Mesenteric fat pad (tissue), 1 donor: ENCODE measurements at places on chromosomes 5 and 9. TPM values are rescaled to one million over a fixed set of nuclear protein-coding genes. Genes with fewer than 3 reads are reported as not detected.

GRCh38 chr5:14148890-14149671, 5.9 kb downstream of the TRIO start:
- DNase-seq: no peak

DNA sequence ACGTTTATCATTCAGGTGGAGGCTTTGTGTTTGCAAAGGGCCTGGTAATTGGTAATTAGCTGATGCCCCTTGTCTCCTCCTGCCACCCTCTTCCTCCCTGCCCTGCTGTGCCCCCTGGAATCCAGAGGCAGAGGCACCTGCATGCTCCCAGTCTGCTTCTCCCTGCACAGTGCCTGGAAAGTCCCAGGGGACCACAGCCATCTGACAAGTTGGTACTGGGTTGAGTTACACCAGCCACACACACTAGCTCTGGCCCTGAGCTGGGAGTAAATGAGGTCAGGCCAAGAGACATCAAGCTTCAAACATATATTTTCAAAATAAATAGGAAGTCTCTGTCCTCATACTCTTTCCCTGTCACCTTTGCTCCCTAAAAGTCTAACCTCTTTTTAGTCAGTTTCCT, 56.3 kb downstream of the INSYN2B start:
- DNase-seq: no peak

DNA sequence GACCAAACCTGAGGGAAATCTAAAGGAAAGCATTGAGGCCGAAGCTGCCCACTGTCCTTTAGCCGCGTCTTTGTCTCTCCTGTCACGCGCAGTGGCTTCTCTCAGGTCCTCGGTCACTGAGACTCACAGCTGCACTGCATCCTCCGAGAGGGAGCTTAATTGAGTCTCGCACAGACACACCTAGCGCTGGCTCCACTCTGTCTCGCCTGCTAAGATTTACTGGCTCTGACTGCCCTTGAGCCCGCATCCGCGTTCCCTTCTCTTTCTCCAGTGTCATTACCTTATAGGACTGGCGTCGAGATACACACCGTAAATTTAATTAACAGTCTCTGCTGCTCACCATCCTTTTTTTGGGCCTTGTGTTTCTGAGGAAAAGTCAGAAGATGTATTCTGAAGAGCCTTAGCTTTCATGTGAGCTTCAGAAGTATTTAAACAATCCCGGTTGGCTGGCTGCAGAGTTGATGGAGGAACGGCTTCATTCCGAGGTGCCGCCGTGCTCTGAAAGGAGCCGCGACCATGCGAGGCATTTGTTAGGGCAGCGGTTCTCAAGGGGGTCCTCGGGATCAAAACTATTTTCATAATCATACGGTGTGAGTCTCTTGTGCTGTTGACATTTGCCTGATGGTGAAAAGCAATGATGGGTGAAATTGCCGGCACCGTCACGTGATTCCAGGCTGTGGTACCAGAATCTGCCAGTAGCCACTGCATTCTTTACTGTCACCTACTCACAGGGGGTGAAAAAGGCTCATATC, 58.3 kb downstream of the GPR107 start:
- no peak for DNase-seq

GRCh38 chr9:23611869-23612268, 214.2 kb downstream of the ELAVL2 start:
- DNase-seq: no peak

GRCh38 chr5:176742246-176743105, 67.9 kb upstream of the UNC5A start:
- DNase-seq: no peak

DNA sequence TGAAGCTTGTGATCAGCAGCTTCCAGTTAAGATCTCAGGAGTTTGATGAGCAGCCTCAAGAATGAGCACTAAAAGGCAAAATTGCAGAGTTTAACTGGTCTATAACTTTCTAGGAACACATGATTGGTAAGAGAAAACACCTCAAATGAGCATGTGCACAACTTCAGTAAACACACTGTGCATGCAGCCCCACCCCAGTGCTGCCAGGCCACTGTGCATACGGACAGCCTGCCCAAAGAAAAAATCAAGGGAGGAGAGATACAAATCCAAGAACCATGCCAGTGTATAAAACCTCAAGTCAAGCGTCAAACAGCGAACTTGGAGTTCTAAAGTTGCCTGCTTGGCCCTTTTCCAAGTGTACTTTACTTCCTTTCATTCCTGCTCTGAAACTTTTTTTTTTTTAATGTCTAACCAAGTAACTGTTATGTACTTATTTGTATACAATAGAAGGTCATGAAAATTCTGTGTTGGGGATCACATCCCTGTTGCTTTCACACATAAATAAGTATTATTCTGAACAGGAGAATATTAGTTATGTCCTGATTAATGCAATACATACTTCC, 125.6 kb upstream of the TSLP start:
- no peak for DNase-seq

- no peak for DNase-seq
Measured at GRCh38 chr5:96194593-96194992, 232.9 kb upstream of the ELL2 start.

DNA sequence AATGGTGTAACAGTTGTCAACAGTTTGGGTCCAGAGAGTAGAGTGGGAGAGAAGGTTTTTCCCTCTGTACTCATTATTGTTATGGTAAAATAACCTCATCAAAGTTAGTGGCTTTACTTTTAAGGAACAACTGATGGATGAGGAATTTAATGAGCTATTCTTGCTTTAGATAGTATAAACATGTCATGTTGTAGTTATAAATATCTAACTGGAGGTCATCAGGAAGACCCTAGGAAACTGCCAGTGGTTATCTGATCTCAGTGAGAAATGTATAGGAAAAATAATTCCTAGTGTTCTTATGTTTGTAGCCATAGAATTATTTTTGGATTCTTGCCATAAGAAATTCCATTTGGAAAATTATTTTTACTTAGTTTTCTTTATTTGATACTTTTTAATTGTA, 4.1 kb downstream of the ERCC6L2 start:
- no peak for DNase-seq

- no peak for DNase-seq
Measured at GRCh38 chr9:11312966-11313365, 700.2 kb upstream of the PTPRD start.

DNA sequence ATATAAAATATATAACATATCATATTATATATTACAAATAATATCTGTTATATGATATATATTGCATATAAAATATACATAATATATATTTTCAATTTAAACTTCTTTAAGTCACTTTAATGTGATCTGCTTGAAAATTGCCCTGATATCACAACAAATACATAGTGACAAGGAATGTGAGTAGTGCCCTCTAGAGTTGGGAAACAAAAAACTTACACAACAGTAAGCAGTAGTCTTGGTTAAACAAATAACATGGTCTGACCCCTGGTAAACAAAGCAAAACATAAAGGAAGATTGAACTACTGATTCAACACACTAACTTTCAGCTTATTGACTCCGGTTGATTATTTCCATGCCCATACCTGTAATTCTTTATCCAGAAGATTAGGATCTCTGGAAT, 188.3 kb upstream of the NMUR2 start:
- no peak for DNase-seq

DNA sequence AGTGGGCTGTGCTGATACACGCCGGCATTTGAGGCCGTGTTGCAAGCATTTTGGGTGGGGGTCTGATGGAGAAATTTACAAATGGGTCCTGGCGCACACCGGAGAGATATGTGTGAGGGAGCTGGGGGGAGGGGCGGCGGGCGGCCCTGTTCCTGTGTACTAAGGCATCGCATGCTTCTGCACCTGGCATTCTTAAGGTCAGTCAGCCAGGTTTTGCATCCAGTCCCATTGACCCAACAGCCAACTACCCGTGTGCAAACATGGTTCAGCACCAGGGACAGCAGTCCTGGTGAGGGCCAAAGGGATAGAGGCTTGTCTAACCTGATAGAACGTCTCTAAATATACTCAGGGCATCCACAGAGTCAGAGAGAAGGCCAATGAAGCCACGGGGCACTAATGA, 839 bp downstream of the GABRG2 start:
- DNase-seq: no peak

- no peak for DNase-seq
Measured at GRCh38 chr9:88536951-88537760, 2.2 kb downstream of the NXNL2 start.

DNA sequence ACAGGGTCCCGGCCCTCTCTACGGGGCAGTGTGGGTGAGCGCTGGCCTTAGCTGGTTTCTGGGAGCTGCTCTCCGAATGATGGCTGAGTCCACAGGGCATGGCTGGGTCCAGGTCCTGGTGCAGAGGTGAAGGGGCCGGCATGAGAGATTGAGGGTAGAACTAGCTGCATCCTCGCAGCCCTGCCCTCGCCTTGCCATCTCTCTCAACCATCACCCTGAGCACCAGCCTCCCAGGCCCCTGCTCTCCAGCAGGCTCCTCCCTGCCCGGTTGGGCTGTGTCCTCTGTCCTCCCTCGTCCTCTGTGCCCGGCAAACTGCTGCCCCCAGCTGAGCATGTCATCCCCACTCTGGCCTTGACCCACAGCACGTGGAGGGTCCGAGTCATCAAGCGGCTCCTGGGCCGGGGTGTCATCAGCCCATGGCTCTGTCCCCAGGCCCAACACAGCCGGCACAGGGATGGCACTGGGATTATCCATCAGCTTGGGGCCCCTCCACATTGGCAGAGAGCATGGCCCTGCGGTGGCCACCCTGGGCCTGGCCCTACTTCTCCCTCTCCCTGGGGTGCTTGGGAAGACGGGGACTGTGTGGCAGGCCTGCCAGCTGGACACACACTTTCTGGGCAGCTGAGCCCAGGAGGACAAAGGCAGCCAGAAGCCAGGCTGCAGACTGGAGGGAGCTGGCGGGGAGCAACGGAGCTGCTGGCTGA, 8.4 kb downstream of the FLT4 start:
- peak; percentile 75 for DNase-seq

DNA sequence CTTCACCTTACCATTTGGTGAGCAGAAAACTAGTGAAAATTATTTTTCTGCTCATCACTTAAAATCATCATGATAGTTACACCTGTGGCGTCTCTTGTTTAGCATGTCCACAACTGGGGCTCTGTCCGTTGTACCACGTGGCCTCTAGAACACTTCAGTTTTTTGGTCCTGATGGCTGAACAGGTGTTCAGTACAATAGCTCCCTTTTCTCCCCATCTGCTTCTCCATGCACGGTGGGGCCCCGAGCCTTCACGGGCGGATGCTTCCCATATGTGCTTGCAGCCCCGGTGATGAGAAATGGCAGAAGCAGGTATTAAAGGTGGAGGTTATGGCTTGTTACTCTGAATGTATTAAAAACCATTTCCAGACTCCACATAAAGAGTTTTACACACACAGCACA, 304.1 kb downstream of the CWC27 start:
- no peak for DNase-seq

- DNase-seq: no peak
Measured at GRCh38 chr9:135926402-135927194, 19.3 kb upstream of the CAMSAP1 start.

GRCh38 chr5:38681966-38682365, 125.5 kb upstream of the LIFR start:
- DNase-seq: no peak

DNA sequence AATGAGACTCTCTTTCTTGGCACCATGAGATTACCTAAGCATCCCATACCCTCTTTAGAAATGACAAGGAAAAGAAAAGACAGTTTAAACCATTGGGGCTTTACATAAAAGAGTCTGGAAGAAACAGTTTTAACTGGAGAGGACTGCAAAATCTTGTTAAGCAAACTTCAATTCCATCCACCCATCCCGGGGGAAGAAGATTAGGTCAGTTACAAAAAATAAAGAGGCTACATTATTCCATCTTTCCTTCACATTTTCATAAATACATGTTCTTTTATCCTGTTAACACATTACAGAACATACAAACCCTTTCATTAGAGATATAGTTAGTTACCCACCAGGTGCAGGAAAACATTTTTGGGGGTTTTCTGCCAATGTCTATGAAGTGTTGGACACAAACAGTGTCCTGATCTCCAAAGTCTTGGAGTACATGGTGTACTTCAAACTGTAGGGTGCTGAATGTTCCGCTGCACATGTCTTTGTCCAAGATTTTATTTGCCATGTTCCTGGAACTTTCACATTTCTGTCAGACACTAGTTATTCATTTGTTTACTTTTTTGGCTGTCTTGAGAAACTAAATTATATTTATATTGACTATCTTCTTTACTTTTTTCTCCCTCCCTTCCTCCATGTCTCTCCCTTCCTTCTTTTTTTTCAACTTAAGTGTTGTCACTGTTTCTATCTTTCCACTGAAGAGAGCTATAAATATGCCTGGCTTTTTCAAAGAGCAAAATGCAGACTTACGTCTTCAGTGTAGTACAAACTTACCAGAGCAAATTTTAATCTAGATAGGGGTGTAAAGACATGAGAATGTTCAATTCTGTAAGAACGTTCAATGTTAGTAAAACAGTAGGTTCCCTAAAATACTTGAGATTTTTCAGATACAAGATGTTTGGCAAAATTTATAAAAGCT, 410.9 kb upstream of the PRR16 start:
- DNase-seq: no peak

DCP2 gene
- 39.2 TPM for total RNA-seq

GCNT1 gene
- total RNA-seq: 15.3 TPM

TBC1D9B gene
- 128 TPM for total RNA-seq

SMU1 gene
- total RNA-seq: 17.6 TPM

SMIM33 gene
- not detected for total RNA-seq

TAF1L gene
- total RNA-seq: not detected
